ENCODE measurements at places on chromosomes 7 and 10. TPM values are rescaled to one million over a fixed set of nuclear protein-coding genes. Genes with fewer than 3 reads are reported as not detected.

Gene PSD
- total RNA-seq = 0.56 TPM

Gene SERPINE1
- total RNA-seq = 0.66 TPM

Gene CRYGN
- total RNA-seq = not detected

Gene FRMD4A
- 65.5 TPM for total RNA-seq

Gene ATOH7
- total RNA-seq = not detected

Gene C10orf105
- 0.03 TPM for total RNA-seq

Gene GDF2
- not detected for total RNA-seq
